ENCODE measurements at places on chromosomes 5 and 9.
A peak's percentile ranks its signal among the peaks of the same experiment; 100 is the strongest.

- no peaks in the 10 kb centered on the region for H3K4me1 ChIP-seq
- no peak for DNase-seq
- H3K27ac ChIP-seq, result no peak overlapping the region
- no peak overlapping the region for H3K4me3 ChIP-seq
- no peaks in the 10 kb centered on the region for H3K27me3 ChIP-seq
Observed at GRCh38 chr5:39231705-39232525, 12.6 kb upstream of the FYB1 start.

- H3K4me1 ChIP-seq, result no peaks in the 10 kb centered on the region
- no peak overlapping the region for H3K27ac ChIP-seq
- H3K27me3 ChIP-seq, result peaks cover 6% of the 10 kb centered on the region
- no peaks in the 10 kb centered on the region for H3K36me3 ChIP-seq
Observed at GRCh38 chr9:97747201-97747965, 50.2 kb upstream of the XPA start.

DNA sequence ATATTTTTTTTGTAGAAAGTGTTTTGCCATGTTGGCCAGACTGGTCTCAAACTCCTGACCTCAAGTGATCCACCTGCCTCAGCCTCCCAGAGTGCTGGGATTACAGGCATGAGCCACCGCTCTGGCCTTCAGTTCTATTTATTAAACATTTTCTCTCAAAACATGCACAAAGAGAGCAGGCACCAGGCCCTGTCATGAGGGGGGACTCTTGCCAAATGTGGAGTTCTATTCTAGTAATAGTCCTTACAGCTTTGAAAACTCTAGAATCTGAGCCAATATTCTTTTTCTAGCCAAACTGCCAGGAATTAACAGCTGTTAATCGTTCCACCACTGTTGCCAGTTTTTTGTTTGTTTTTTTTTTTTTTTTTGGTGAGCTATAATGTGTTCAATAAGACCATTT, 124.6 kb downstream of the TARS1 start:
- no peaks in the 10 kb centered on the region for H3K36me3 ChIP-seq
- H3K4me1 ChIP-seq, result no peaks in the 10 kb centered on the region
- H3K27ac ChIP-seq, result no peak overlapping the region
- no peaks in the 10 kb centered on the region for H3K27me3 ChIP-seq
- H3K4me3 ChIP-seq, result no peak overlapping the region

- peaks cover 85% of the 10 kb centered on the region for H3K4me1 ChIP-seq
- peak; percentile 97 for DNase-seq
- no peak overlapping the region for H3K4me3 ChIP-seq
- peak overlapping the region; percentile 93 for H3K27ac ChIP-seq
- H3K36me3 ChIP-seq, result peaks cover 13% of the 10 kb centered on the region
Observed at GRCh38 chr5:172417983-172418630, 36.2 kb downstream of the SH3PXD2B start.

DNA sequence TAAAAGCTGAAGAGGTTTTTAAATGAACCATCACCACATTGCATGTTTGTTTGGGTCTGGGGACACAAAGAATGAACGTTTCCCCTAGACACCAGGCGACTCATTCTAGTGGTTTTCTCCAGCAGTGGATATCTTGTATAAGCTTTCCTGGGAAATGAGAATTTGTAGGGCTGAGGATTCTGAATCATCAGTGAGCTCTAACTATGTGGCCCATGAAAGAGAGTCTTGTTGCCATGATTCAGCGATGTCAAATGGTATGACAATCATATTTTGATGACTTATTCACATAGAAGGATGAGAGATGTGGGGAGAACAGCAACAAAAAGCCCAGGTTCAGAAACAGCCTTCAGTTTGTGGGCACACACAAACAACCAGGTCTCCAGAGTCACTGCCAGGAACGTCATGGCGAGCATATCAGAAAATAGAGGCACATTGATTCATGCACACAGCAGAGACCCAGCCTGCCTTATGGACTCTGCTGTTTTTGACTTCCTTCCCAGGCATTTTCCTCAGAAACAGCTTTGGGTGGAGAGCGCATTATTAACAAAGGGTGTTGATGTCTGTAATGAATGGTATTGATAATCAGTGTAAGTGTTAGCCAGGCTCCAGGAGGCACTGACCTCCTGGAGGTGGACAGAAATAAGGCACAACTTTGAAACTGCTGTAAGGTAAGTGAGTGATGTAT, 13.3 kb downstream of the ZNF474 start:
- DNase-seq, result no peak
- no peak overlapping the region for H3K27ac ChIP-seq
- no peaks in the 10 kb centered on the region for H3K4me1 ChIP-seq
- H3K36me3 ChIP-seq, result no peaks in the 10 kb centered on the region
- no peak overlapping the region for H3K4me3 ChIP-seq
- no peaks in the 10 kb centered on the region for H3K27me3 ChIP-seq

GRCh38 chr9:129011761-129012181, 16.4 kb downstream of the SH3GLB2 start:
- no peak for DNase-seq
- H3K4me1 ChIP-seq, result peaks cover 16% of the 10 kb centered on the region
- H3K27ac ChIP-seq, result no peak overlapping the region
- H3K36me3 ChIP-seq, result peaks cover 86% of the 10 kb centered on the region
- H3K4me3 ChIP-seq, result no peak overlapping the region

- H3K27me3 ChIP-seq, result peaks cover 16% of the 10 kb centered on the region
- no peak overlapping the region for H3K4me3 ChIP-seq
- H3K27ac ChIP-seq, result no peak overlapping the region
- DNase-seq, result no peak
Observed at GRCh38 chr9:135139366-135139959, 52.0 kb downstream of the OLFM1 start.

DNA sequence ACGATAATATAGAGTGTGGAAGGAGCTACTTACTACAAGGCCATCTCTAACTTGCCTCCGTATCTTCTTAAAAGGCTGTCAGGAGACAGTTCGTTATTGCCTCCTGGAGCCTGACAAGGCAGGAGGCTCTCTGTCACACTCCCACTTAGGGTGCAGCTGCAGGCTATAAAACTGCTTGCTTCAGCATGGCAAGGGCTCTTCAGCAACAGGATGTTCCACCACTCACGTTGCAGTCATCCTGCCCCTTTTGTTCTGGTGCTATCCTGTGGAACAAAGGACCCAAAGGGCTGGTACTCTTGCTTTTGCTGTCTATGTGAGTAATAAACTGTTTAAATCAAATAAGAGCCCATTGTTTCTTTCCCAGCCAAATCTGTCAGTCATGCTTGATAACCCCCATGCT, 508.9 kb downstream of the NTRK2 start:
- H3K4me1 ChIP-seq, result no peaks in the 10 kb centered on the region
- H3K27ac ChIP-seq, result no peak overlapping the region
- H3K4me3 ChIP-seq, result no peak overlapping the region
- no peaks in the 10 kb centered on the region for H3K36me3 ChIP-seq
- H3K27me3 ChIP-seq, result no peaks in the 10 kb centered on the region

DNA sequence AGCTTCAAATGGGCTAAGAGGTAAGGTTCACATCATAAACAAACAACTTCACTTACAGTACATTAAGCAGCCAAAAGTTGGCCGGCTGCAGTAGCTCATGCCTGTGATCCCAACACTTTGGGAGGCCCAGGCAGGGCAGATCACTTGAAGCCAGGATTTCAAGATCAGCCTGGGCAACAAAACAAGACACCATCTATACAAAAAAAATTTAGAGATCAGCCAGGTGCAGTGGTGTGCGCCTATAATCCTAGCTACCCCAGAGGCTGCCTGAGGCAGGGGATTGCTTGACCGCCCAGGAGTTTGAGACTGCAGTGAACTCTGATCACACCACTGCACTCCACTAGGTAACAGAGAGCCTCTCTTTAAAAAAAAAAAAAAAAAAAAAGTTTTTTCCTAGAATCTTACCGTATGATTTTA, 16.9 kb downstream of the UBTD2 start:
- H3K36me3 ChIP-seq, result no peaks in the 10 kb centered on the region
- no peaks in the 10 kb centered on the region for H3K27me3 ChIP-seq
- no peak overlapping the region for H3K27ac ChIP-seq
- no peak overlapping the region for H3K4me3 ChIP-seq
- no peaks in the 10 kb centered on the region for H3K4me1 ChIP-seq

DNA sequence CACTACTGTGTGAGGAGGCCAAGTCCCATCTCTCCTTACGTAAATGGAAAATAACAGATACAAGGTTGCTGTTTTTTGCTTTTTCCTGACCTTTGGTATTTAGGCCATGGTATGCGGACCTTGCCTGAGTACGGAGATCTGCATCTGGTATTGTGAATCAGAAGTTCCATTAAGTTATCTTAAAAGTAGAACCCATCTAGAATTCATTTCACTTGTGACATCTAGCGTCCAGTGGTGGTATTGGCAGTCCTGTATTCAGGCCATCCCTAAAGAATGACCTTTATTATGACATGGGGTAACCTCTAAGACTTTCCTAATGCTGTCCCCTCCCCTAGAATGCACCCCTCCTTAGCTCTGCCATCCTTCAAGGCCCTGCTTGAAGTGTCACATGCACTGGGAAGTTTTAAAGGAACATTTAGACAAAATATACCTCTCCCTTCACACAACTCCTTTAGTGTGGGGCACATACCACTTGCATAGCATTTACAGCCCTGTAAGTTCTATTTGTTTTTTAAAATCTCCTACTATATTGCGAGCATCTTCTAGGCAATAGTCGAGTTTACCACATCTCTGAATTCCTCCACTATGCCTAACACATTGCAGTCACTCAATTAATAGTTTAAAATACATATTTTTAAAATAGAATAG, 1.9 kb upstream of the SPDL1 start:
- peaks cover 19% of the 10 kb centered on the region for H3K4me1 ChIP-seq
- H3K27ac ChIP-seq, result peak overlapping the region; percentile 59
- no peaks in the 10 kb centered on the region for H3K27me3 ChIP-seq
- DNase-seq, result peak; percentile 65
- no peaks in the 10 kb centered on the region for H3K36me3 ChIP-seq
- H3K4me3 ChIP-seq, result no peak overlapping the region

- no peak for DNase-seq
- peak overlapping the region; percentile 7 for H3K27ac ChIP-seq
- H3K4me1 ChIP-seq, result peaks cover 52% of the 10 kb centered on the region
- peaks cover 6% of the 10 kb centered on the region for H3K27me3 ChIP-seq
- no peaks in the 10 kb centered on the region for H3K36me3 ChIP-seq
Observed at GRCh38 chr5:124738681-124739633, 7.5 kb downstream of the ZNF608 start.

DNA sequence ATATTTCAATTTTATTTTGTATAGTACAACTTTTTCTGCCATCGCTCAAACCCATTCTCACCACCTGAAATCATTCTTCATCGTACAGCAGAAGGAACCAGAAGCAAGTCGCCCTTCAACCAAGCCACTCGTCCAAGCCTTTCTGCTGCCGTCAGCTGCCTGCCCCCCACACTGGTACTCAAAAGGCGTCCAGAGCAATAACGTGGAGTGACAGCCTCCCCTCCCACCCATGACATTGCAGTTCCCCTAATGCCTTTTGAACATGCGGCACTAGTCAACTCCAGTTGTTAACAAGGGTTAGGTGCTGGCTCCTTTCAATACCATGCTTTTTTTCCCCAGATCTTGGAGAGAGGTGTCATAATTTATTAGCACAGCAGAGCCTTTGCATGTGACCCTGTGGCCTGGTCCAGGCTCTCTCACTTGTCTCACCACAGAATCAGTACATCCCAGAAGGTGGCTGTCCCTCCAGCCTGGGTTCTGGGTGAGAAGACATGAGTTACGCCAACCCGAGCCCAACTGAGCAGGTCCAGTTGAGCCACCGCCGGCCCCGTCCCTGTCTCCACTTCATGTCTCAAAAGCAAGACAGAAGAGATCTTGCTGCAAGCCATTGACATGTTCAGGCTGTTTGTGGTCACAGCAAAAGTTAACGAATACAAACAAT, 20.4 kb upstream of the MED10 start:
- peaks cover 3% of the 10 kb centered on the region for H3K4me1 ChIP-seq
- no peak for DNase-seq
- H3K27me3 ChIP-seq, result peaks cover 5% of the 10 kb centered on the region

DNA sequence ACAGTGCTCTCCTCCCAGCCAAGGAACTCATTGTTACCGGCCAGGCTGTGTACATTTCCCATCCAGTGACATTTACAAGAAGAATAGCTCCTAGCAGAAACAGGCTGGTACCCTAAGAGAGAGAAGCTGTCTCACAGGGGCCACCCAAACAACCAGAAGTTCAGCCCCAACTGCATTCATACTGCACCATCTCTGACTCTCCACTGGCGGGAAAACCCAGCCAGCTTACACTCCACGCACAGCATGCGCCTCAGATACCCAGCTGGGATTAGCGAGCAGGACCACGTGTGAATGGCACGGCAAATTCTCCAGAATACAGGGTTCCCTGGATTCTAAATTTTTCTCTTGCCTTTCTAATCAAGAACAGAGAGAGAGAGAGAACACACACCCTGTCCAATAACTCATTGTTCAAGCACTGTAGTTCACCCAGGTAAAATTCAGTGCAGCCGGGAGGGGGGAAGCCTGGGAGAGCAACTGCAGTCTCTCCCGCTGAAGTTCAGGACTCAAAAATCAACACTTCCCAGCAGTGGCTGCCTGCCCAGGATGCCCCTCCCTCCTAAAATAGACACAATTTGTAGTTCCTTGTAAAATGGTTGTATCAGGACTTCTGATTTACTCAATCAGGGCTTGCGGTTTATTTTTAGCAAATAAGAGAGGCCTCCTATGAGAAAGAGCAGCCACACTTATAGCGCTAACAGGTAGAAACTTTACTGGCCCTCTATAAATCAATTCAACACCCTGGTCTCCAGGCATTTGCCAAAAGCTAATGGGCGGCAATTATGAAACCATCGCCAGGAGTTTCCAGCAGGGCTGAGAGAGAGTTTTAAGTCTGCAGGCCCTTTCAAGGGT, 2.2 kb downstream of the COL23A1 start:
- no peak for DNase-seq
- H3K27ac ChIP-seq, result no peak overlapping the region
- H3K4me3 ChIP-seq, result no peak overlapping the region
- H3K27me3 ChIP-seq, result peaks cover 14% of the 10 kb centered on the region

- H3K27ac ChIP-seq, result no peak overlapping the region
- peaks cover 6% of the 10 kb centered on the region for H3K27me3 ChIP-seq
- H3K4me1 ChIP-seq, result peaks cover 18% of the 10 kb centered on the region
- H3K4me3 ChIP-seq, result no peak overlapping the region
Observed at GRCh38 chr9:136611119-136611518, 51.6 kb upstream of the EGFL7 start.

DNA sequence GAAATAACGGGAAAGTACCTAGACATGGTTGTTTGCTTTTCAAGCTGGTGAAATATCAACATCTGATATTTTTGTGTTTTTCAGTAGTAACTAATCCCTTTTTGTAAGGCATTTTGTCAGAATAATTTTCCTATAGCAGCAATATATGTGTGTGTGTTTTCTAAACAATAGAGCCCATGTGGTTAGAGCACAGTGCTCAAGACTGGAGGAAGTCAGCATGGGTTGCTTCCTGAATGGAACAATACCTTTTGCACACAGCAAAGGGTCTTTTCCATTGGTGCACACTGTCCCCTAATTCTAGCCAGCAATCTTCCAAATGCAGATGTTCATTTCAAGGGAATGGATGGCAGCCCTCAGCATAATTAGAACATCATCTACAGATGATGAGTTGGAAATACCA, 270.1 kb downstream of the AOPEP start:
- H3K27me3 ChIP-seq, result no peaks in the 10 kb centered on the region
- no peak overlapping the region for H3K4me3 ChIP-seq
- DNase-seq, result no peak
- H3K36me3 ChIP-seq, result no peaks in the 10 kb centered on the region
- no peaks in the 10 kb centered on the region for H3K4me1 ChIP-seq
- H3K27ac ChIP-seq, result peak overlapping the region; percentile 40

- H3K36me3 ChIP-seq, result no peaks in the 10 kb centered on the region
- no peaks in the 10 kb centered on the region for H3K4me1 ChIP-seq
- DNase-seq, result no peak
- H3K27ac ChIP-seq, result no peak overlapping the region
- no peaks in the 10 kb centered on the region for H3K27me3 ChIP-seq
- H3K4me3 ChIP-seq, result no peak overlapping the region
Observed at GRCh38 chr5:108196276-108196675, 185.6 kb downstream of the FBXL17 start.

All from suprapubic skin (tissue), 4 donors.